ENCODE measurements at places on chromosomes 16 and 17.

GRCh38 chr16:31513126-31513525 is 4.9 kb upstream of the RUSF1 start:
- no peak for DNase-seq

DNA sequence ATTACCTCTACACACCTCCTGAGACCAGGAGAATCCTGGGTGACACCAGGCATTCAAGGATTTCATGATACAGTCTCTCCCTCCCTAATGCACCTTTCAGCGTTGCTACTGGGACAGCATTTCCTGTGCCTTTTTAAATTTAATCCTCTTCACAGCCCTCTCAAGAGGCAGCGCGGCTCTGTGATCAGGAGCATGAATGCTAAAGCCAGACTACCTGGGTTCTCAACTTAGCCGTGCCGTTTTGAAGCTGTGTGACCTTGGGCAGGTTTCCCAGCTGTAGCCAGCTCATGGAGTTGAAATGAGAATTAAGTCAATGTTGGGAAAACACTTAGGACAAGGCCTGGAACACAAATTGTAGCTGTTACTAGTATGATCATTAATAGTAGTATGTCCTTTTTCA is 191.8 kb downstream of the XYLT1 start:
- no peak for DNase-seq

DNA sequence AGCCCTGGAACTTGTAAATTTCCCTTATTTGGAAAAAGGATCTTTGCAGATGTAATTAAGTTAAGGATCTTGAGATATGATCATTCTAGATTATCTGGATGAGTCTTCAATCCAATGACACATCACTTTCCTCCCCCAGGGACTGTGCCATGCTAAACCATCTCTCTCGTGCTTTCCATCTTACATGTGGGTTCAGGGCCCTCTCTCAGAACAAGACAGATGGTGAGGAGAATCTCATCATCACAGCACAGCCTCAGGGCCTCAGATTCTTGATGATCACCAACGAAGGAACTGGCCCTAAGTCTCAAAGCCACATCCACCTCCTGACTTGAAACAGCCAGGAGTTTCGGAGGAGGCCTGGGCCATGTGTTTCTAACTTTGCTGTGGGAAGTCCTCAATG is 78.7 kb downstream of the LITAF start:
- DNase-seq, result no peak

GRCh38 chr16:54462151-54462651 is 175.6 kb upstream of the IRX3 start:
- no peak for DNase-seq

GRCh38 chr16:27246439-27246838 is 22.1 kb downstream of the NSMCE1 start:
- DNase-seq, result no peak

GRCh38 chr16:78729687-78730086 is 630.2 kb downstream of the WWOX start:
- DNase-seq, result no peak

DNA sequence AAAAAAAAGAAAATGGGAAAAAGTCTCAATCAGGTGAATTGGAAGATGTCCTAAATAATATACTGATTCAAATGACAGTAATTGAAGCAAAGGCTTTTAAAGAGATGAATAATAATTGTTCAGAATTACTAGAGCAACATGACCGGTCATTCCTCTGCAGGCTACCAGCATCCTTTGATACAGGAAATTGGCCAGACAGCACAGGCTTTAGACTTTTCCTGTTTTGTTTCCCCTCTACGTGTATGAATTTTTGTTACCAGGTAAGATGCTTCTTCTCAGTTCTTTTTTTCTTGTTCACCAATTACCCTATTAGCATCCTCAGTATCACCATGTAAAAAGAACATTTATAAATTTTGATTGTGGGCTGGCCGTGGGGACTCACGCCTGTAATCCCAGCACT is 77.5 kb downstream of the RPGRIP1L start:
- no peak for DNase-seq
